ENCODE measurements at places on chromosomes 6 and 20. TPM values are rescaled to one million over a fixed set of nuclear protein-coding genes. Genes with fewer than 3 reads are reported as not detected.

RBL1 gene
- 16.9 TPM for total RNA-seq

- no peaks in the 10 kb centered on the region for H3K27me3 ChIP-seq
- no peak overlapping the region for H3K4me3 ChIP-seq
- no peaks in the 10 kb centered on the region for H3K36me3 ChIP-seq
- no peaks in the 10 kb centered on the region for H3K4me1 ChIP-seq
- H3K27ac ChIP-seq: no peak overlapping the region
- DNase-seq: no peak
Observed at GRCh38 chr6:49087369-49087768, 375.7 kb downstream of the MMUT start.

DNA sequence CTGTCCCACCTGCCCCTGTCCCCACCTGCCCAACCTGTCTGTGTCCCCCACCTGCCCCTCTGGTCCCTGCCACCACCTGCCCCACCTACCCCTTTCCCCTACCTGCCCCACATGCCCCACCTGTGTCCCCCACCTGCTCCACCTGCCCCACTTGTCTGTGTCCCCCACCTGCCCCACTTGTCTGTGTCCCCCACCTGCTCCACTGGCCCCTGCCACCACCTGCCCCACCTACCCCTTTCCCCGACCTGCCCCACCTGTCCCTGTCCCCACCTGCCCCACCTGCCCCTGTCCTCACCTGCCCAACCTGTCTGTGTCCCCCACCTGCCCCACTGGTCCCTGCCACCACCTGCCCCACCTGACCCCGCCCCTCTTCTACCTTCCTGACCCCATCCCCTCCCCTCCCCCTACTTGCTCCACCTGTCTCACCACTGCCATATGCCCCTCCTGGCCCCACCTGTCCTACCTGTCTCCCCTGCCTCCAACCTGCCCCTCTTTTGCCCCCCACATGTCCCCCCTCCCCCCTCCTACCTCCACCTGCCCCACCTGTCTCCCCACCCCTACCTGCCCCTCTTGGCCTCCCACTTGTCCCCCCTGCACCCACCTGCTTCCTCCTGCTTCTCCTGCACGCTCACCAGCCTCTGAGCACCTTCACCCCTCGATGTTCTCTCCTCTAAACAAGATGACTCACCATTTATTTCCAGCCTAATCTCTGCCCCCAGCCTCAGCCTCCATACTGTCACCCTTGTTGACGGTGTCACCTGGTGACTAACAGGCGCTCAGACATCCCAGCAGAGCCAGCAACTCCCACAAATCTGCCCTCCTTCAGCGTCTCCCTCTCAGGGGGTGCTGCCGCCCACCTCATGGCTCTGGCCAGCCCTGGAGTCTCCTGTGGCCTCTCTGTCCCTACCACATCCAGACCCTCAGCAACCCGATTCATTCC is 5.6 kb upstream of the MYT1 start:
- H3K27ac ChIP-seq: no peak overlapping the region
- no peak overlapping the region for H3K4me3 ChIP-seq
- H3K27me3 ChIP-seq: no peaks in the 10 kb centered on the region
- H3K4me1 ChIP-seq: no peaks in the 10 kb centered on the region
- H3K36me3 ChIP-seq: no peaks in the 10 kb centered on the region

SNPH gene
- 3.2 TPM for total RNA-seq

HLA-DQB1 gene
- 2.1 TPM for total RNA-seq
